Fibroblast of skin of back (primary cell): ENCODE measurements at places on chromosomes 4 and X.
A peak's percentile ranks its signal among the peaks of the same experiment; 100 is the strongest.

DNA sequence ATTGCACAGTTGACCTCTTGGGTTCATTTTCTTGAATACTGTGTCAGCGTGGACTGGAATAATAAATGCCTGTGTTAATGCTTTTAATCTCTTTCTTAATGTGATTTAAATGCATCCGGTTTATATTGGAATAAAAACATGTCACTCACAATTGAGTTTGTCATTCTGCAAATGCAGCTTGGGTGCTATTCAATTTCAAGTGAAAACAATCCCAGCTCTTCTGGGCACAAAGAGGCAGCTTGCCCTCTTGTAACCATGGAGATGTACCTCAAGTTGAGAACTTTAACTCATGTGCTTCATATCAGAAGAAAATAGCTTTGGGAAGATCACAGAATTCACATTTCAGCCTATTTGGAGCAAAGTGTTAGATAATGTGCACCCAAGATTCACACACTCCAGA lies 355.7 kb upstream of the GNPDA2 start:
- DNase-seq: no peak

GRCh38 chr4:89754531-89754930 lies 82.4 kb downstream of the SNCA start:
- no peak for DNase-seq

- no peak for DNase-seq
Observed at GRCh38 chr4:94006932-94007331, 178.4 kb downstream of the ATOH1 start.

- DNase-seq: peak; percentile 66
Observed at GRCh38 chrX:97898798-97899197, 1015.1 kb downstream of the RPA4 start.

DNA sequence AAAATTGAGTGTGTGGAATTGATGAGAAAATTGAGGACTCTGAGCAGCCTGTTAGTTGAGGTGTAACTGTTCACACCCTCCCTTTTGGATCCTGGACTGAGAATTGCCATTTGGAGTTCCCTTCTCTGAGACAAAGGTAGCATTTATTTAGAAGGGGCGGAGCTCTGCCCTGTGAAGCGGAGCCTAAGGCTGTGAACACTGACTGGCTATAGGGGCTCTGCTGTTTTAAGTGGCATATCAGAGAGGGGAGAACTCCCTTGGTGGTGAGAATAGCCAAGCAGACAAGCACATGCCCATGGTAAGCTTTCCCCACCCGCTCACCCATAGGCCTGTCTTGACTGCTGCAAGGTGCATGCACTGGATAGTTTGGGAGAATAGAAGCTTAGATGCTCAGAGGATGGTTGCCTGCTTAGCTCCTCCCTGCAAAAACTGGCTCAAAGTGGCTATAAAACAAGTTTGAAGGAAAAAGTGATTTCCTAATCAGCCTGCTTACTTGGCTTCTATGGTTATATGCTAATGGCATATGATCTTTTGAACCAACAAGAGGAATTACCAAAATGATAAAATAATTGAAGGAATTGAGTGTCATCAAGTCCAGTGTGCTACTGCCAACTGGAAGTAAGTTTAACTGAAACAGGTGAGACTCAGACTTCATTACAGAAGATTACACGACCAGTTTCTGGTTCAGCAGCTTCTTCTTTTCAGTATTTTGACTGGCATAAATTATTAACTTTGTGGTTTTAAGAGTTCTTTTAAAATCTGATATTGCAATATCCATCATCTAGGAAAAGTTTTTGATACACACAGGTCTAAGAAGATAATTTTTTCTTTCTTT lies 108.4 kb downstream of the AFF1 start:
- no peak for DNase-seq

GRCh38 chr4:79241846-79242245 lies 84.0 kb downstream of the NAA11 start:
- DNase-seq: peak; percentile 72

DNA sequence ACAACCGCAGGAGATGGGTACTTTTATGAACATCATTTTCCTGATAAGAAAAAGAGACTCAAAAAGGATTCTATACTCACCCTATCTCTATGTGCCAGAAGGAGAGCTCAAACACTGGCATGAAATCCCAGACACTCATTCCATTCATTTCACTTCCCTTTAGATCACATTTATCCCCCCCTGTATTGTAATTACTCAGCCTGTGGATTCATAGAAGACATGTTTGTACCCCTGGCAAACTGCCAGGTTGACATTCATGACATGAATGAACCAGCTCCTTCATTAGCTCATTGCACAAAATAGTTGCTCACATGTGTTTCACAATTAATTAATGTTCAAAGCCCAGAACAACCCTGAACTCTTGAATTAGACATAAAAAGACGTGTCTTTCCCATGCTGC lies 4.9 kb downstream of the SMR3A start:
- peak; percentile 19 for DNase-seq

DNA sequence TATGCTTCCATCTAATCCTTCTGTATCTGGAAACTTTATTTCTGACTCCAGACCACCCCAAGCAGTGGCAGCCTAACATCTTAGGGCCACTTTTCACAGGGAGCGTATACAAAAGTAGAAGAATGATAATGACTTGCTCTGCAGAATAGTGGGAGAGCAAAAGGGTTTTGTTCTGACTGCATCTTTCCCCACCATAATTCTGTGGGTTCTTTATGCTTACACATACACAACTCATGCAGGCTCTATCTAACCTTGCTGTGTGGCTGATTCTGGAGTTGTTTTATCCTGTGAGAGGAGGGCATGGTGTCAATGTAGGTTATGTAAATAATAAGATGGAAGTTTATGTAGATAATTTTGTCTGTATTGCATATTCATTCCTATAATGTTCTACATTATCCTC lies 42.4 kb upstream of the NDNF start:
- DNase-seq: no peak
